ENCODE measurements at places on chromosomes 6 and 20.

- no peak for ATAC-seq
These were observed 70.5 kb upstream of the NKAIN2 start for GRCh38 chr6:123733180-123733579.

- no peak for ATAC-seq
These were observed 409.5 kb upstream of the AGPAT4 start for GRCh38 chr6:161683400-161683799.

GRCh38 chr6:167811040-167811439 lies 15.7 kb upstream of the AFDN start:
- ATAC-seq = no peak

DNA sequence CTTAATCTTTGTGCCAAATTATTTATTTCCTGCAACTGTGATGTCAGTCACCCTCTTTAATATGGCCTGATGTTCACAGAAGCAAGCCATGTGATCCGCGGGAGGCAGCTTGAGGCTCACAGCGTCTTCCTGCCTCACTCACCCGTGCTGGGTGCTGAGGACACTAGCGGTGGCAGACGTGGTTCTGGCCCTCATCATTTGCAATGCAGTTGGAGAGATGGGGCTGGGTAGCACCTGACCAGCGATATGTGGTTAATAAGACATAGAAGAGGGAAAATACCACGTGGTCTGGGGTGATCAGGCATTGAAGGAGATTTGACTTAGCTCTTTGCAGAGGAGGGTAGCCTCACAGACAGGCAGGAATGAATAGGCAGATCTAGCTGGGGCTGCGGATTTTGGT lies 264.7 kb downstream of the TMEM242 start:
- no peak for ATAC-seq

GRCh38 chr6:49526598-49526997 lies 23.9 kb upstream of the C6orf141 start:
- ATAC-seq = no peak

GRCh38 chr6:131070061-131070460 lies 7.0 kb upstream of the EPB41L2 start:
- peak; percentile 15 for ATAC-seq

GRCh38 chr20:35648836-35649235 lies 15.9 kb downstream of the CPNE1 start:
- ATAC-seq = no peak

DNA sequence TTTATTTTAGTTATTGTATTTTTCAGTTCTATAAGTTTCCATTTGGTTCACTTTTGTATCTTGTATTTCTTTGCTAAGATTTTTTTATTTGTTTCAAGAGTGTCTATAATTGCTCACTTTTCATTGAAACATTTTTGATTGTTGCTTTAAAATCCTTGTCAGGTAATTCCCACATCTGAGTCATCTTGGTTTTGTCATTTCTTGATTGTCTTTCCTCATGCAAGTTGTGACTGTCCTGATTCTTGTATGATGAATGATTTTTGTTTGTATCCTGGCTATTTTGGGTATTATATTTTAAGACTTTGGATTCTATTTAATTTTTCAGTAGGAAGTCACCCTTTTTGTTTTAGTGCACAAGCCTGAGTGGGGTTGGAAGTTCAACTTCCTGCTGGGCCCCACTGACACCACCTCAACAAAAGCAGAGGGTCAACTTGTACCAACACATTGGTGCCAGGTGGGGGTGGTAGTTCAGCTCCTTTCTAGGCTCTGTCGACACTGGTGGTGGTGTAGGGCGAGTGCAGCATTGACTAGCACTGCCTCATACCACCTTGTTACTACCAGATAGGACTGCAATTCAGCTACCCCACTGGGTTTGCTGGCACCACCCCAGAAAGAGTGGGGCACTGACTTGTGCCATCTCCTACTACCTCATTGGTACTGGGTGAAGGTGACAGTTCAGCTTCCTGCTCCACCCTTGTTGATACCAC lies 8.8 kb downstream of the RSPH3 start:
- peak; percentile 27 for ATAC-seq

GRCh38 chr20:25207960-25208534 lies 12.5 kb downstream of the ENTPD6 start:
- no peak for ATAC-seq

DNA sequence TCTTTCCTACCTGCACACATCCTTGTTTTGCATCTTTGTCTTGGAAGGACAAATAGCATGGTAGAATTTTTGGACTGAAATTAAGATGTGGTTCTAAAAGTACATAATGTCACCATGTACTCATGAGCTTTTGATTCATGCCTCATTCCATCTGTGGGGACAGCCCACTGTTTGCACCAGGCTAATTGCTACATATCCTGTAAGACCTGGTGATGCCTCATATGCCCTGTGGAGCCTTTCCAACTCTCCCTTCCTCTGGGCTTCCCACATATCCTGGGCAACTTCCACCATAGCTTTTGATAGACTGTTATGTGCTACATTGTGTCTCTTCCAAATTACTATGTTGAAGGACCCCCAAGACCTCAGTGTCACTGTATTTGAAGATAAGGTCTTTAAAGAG lies 213.6 kb upstream of the PREP start:
- ATAC-seq = no peak

GRCh38 chr6:138485586-138486248 lies 13.6 kb downstream of the NHSL1 start:
- ATAC-seq = no peak

- ATAC-seq = no peak
These were observed 40.4 kb upstream of the ARFGEF2 start for GRCh38 chr20:48880981-48881657.

GRCh38 chr20:50020288-50020687 lies 37.5 kb downstream of the SNAI1 start:
- no peak for ATAC-seq

GRCh38 chr6:136886091-136886490 lies 36.0 kb upstream of the SLC35D3 start:
- ATAC-seq = no peak

DNA sequence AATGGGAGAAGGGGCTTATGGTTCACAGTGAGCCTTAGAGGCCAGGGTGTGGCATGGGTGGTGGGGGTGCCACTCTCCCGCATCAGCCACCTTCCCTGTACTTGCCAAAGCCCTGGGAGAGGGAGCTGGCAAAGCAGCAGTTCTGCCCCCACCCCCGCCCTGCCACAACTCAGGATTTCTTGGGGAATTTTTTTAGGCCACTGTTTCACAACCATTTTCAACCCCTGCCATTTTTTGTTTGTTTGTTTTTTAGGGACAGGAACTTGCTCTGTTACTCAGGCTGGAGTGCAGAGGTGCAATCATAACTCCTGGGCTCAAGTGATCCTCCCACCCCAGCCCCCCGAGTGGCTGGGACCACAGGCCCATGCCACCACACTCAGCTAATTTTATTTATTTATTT lies 22.4 kb upstream of the TM9SF4 start:
- no peak for ATAC-seq

DNA sequence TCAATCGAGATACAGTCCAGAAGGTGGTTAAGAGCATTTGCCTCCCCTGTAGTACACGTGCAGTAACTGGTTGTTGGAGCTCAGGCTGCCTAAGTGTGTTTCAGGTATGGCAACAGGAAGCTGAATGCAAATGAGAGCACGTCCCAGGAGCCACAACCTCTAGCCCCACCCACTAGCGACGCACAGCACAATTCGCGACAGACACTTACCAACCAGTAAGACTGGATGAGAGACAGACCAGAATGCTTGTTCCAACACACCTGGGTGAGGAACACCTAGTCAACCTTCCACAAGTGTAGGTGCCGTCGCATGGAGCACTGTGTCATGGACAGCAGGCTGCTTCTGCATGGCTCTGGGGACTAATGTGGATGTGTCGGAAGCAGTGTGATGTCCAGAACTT lies 7.2 kb upstream of the SERPINB1 start:
- peak; percentile 52 for ATAC-seq

- no peak for ATAC-seq
These were observed 39.7 kb downstream of the AGPAT4 start for GRCh38 chr6:161233986-161234661.

- no peak for ATAC-seq
These were observed 14.2 kb upstream of the DHX35 start for GRCh38 chr20:38947931-38948362.

DNA sequence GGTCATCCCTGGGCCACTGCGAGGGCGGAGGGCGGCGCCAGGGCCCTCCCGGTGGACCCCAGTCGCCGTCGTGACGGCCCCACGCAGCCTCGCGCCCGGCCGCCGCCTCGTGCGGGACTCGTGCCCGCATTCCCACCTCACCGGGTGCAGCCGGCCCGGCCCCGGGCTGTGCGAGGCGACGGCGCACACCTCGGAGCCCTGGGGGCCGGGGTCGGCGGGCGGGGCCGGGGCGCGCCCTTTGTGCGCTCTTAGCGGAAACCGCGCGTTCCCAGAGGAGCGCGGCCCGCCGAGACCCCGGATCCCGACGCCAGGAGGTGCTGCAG lies 5.5 kb upstream of the DLL1 start:
- ATAC-seq = no peak

- ATAC-seq = no peak
These were observed 450.1 kb downstream of the COL12A1 start for GRCh38 chr6:74755778-74756177.

DNA sequence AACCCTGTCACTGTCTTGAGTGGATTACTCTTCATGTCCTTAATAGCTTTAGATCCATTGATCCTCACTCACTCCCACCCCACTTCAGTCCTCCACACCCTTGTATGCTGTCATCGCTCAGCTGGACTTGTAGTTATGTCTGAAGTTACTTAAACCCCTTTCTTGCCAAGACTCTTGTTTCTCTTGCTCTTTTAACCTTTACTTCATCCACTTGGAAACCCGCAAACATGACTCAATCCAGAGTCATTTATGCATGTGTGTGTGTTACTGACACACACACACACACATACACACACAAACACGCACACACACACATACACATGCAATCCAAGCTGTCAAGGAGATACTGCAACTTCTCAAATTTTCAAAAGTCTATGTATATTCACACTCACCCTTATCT lies 341.8 kb downstream of the SYNE1 start:
- ATAC-seq = no peak

- ATAC-seq = no peak
These were observed 8.8 kb downstream of the GNL1 start for GRCh38 chr6:30547454-30547853.

DNA sequence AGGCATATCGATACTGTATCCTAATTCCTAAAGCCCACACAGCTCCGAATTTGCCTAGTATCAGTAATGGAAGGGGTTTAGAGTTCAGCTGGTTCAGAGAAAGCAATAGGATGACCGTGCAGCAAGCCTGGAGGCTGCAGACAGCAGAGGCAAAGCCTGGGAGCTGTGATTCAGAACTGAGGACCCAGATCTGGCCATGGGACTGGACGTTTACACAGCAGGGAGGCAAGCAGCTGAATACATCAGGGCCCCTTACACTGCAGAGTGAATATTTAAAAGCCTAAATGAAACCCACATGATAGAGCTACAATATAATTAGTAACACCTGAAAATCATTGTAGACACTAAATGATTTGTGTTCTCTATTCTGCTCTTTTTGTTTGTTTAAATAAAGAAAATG lies 38.0 kb downstream of the ELOVL2 start:
- ATAC-seq = no peak

- no peak for ATAC-seq
These were observed 110.5 kb downstream of the B3GAT2 start for GRCh38 chr6:70846207-70846835.

- ATAC-seq = no peak
These were observed 536.9 kb downstream of the KIF16B start for GRCh38 chr20:16036331-16036730.

GRCh38 chr6:43454696-43455530 lies 435 bp downstream of the DLK2 start:
- peak; percentile 51 for ATAC-seq

GRCh38 chr6:52909531-52909930 lies at the start of gene GSTA3:
Gene GSTA3, minus strand, starts transcription at chr6:52909698. Its CDS starts 3,864 bp downstream, at chr6:52905834.
- ATAC-seq = no peak

DNA sequence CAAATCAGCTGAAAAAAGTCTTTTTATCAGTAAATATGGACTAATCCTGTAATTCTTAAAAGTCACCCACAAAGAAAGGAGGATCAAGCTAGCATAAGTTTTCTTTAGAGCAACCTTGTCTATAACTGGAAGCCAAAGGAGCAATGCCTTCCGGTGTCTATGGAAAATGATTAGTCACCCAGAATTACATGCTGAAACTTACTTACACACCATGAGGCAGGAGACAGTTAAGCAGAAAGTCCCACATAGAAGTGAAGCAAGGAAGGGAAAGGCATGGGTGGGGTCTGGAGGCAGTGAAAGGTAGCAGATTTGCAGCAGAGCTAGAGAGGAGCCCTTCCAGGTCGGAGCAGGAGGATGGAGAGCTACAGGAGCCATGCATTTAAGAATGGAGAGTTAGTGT lies 153.7 kb upstream of the RIPOR2 start:
- no peak for ATAC-seq

DNA sequence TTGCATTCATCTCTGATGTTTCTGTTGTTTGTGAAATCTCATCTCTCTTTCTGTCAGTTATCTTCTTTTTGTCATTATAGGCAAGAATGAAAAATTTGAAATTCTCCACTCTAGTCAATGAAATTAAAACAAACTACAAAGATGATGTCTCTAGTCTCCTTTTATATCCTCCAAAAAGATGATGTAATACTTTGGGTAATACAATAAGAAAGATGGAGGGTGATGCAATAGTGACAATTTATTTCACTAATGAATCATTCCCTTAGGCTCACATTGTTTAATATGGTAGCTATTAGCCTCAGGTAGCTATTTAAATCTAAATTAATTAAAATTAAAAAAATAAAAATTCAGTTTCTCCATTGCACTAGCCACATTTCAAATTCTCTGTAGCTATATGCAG lies 145.4 kb downstream of the UST start:
- no peak for ATAC-seq

- no peak for ATAC-seq
These were observed 177.9 kb upstream of the ZNF184 start for GRCh38 chr6:27650620-27651370.

DNA sequence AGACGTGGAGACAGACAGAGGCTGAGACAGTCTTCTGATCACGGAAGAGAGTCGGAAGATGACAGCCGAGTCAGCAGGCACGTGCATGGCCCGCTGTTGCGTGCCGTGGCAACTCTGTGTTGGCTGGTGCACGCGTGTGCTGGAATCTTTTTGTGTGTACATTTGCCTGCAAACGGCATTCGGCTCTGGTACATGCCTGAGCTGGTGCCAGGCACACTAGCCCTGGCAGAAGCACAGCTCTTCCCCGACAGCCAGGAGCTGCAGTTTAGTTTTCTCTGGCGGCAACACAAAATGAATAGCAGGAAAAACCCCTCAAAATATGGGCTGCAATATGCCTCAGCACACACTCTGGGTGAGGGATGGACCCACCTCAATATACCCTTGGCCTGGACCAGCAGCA lies 769 bp upstream of the PDYN start:
- ATAC-seq = no peak
